Ureter (tissue), 1 donor: ENCODE measurements at places on chromosomes 11 and 22. TPM values are rescaled to one million over a fixed set of nuclear protein-coding genes. Genes with fewer than 3 reads are reported as not detected.

- no peak for DNase-seq
Measured at GRCh38 chr11:2237457-2238238, 32.7 kb downstream of the ASCL2 start.

Gene RIMBP3B
- not detected for total RNA-seq

Gene HINFP
- 28.8 TPM for total RNA-seq

Gene TRIM49D2
- not detected for total RNA-seq

DNA sequence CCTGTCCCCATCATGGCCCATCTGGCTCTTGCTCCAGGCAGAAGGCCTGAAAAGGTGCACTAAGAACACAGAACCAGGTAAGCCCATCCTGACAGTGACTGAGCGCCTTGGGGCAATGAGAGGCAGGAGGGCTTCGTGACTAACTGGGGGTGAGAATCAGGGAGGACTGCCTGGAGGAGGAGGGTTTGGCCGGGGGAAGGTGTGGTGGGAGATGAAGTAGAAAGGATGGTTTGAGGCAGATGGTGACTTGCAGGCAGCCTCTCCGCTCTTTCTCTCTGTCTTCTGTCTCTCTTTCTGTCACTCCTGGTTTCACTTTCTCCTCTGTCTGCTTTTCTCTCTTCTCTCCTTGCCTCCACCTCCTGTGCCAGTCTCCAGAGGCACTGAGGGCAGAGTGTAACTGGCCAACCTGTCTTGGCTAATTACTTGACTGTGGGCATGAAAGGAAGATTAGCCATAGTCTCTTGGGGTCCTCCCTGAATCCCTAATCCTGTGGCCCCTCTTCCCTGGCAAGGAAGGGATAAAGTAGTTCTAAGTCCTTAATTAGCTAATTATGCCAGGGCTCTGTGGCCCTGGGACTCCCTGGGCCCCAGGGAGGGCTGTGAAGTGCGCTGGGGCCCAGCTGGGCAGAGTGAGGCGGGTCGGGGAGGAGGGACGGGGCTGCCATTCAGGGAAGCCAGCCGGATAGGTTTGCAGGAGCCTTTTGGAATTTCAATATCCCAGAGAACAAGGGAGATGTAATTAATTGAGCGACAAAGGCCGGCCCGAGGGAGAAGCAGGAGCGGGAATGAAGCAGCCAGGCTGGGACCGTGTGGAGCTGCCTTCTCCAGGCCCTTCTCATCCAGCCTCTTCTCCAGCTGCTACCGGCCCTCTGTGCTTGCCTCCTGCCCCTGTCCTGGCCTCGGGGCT is 61.1 kb downstream of the CACNA1I start:
- DNase-seq, result no peak

GRCh38 chr11:8206251-8207079 is 37.6 kb upstream of the RIC3 start:
- no peak for DNase-seq

- DNase-seq, result no peak
Measured at GRCh38 chr22:17707526-17707925, 66.7 kb downstream of the BID start.

- DNase-seq, result no peak
Measured at GRCh38 chr11:34924714-34925113, 8.3 kb downstream of the PDHX start.

Gene EFEMP2
- total RNA-seq, result 60.0 TPM

Gene C11orf52
- 8.5 TPM for total RNA-seq

DNA sequence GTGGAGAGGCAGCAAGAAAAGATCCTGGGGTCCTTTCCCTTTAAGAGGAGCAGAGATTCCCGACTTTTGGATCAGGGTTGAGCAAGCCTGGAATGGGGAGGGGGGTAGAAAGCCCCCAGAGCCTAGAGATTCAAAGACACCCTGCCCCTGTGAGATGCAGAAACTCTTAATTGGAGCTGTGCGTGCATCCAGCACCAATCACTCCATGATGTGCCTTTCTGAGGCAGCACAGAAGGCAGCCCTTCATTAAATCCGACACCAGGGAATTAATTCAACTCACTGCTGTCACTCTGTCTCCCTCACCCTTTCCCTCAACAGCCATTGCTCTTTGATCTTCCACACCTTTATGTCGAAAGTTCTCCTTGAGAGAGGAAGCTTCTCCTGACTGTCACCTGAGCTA is 43.0 kb downstream of the DSCAML1 start:
- no peak for DNase-seq

- DNase-seq, result no peak
Measured at GRCh38 chr22:22408731-22409696, 99.5 kb downstream of the ZNF280B start.

Gene MS4A6E
- total RNA-seq, result not detected

DNA sequence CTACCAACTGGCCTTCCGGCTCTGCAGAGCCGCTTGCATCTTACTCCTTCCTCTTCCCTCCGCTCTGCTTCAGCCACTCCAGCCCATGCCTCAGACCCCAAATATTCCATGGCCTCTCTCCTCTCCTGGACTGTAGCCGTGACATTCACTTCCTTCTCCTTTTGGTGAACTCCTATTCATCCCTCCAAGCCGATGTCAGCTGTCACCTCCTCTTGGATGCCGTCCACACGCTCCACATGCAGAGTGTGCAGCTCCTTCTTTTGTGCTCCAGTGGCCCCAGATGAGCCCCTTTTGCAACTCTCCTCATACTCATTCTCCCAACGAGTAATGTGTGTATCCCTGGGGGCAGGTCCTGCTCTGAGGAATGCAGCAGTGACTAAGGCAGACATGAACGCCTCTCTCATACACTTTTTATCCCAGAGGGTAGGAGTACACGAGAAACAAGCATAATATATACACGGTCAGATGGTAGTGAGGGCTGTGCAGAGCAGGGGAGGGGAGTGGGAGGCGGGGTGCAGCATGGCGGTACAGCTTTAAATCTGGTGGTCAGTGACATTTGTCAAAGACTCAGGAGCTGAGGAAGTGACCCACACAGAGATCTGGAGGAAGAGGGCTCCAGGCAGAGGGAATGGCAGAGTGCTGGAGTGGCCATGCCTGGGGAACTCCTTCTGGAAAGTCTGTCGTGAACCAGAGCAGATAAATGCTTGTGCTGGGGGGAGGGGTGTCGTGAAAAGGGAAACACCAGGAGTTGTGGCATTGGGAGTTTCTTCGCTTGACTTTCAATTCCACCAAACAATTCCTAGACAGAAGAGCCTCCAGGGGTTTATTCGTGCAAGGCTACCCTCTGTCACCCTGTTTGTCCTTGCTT is 83.8 kb upstream of the ATXN10 start:
- no peak for DNase-seq

GRCh38 chr11:61602775-61603569 is 22.1 kb upstream of the SYT7 start:
- peak; percentile 64 for DNase-seq

DNA sequence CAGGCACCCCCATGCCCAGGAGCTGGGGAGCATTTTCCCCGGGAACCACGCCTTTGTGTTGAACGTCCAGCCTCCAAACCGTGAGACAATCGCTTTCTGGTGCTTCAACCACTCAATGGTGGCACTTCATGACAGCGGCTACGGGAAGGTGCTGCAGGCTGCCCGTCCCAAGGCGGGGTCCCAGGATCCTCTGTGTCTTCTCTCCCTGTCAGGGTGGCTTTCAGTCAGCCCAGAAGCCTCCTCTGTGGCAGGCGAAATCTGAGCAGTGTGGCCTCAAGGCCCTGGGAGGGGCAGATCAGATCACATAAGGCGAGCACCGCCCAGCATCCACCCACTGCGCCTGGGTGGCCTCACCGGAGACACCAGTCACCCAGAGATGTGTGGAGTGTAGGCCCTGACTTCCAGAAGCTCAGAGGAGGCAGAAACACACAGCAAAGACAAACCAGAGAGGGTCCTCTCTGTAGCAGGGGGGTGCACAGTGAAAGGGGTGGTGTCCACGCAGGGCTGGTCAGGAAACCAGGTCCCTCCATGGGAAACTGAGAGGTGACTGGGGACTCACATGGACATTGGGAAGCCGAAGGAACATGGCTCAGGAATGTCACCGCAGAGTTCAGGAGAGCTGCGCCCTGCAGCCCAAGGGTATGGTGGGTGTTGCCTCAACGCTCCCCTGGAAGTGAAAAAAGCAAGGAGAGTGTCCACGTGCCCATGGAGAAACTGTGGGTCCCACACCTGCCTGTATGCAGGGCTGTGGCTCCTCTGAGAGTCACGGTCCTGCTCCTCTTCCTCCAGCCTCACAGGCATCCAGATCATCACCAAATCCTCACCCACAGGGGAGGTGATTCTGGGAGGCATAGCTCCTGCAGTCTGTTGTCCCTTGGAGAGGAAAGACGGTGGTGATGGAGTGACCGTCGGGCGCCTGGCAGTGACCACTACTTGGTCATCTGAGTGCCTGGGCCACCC is 1420.7 kb downstream of the TBC1D22A start:
- DNase-seq, result no peak

Gene GLYATL2
- total RNA-seq, result not detected

DNA sequence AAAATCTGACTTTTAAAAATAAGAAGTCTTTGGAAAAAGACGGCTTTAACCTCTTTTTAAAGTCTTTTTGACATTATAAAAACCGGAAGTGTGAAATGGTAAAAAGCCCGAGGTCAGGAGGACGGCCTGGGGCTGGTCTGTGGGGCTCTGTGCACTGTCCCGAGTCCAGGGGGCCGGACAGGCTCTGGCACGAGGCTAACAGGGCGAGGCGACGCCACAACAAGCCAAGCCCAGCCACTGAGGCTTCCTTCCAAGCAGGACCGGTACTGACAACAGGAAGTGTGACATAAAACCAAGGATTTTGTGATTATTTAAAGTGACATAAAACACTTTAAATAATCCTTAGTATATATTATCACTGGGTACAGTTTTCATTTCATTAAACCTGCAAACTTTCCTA is 39.2 kb downstream of the BRD1 start:
- peak; percentile 75 for DNase-seq

GRCh38 chr22:17213976-17214375 is 5.3 kb downstream of the ADA2 start:
- DNase-seq, result peak; percentile 56

- DNase-seq, result peak; percentile 67
Measured at GRCh38 chr11:46294365-46295309, 17.2 kb downstream of the CREB3L1 start.

DNA sequence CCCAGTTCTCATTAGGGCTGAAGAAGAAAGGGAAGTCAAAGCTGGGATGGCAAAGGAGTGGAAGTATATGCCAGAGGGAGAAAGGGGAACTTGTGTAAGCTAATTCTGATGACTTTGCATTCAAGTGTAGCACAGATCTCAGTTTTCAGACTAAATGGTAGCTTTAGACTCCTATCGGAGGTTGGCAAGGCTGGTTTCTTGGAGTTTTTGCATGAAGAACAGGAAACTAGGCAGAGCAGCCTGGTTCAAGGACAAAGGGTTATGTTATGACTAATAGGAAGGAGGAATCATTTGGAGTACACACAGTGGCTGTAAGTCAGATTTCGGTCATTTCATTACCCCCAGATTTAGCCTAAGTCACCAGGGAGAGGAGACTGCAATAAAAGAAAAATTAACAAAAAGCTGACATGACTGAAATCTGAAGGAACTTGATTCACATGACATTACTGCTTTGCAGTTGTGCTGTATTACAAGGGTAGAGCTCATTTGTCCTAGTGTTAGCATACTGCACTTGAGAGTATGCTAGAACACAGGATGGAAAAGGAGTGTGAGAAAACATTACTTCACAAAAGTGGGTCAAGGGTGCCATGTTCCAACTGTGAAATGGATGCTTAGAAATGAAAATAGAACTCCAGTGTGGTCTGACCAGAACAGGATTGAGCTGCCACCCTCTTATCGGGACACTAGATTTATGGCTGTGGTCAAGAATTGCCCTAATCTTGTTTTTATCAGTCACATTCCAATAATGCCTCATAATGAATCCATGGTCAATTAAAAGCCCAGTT is 23.6 kb downstream of the ADM start:
- DNase-seq, result no peak

DNA sequence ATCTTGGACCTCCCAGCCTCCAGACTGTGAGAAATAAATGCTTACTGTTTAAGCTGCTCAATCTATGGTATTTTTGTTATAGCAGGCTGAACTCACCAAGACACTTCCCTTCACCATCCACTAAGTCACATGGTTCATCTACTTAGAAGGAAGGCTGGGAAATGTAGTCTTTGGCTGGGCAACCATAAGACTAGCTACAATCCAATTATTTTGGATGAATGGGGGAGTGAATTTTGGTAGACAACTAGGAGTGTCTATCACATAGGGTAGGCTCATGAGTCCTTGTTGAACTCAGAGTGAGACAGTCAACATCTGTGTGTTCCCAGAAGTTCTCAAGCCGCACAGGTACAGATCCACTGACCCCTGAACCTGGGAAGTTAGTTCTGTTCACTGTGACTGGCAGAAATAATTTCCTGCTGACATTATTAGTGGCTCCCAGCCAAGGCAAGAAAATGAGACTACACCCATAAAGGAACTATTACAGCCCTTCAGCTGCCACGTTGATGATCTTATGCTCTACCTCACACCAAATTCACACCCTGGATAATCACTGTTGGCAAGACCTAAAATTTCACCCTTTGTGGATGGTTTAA is 3.1 kb upstream of the SLC35C1 start:
- no peak for DNase-seq

DNA sequence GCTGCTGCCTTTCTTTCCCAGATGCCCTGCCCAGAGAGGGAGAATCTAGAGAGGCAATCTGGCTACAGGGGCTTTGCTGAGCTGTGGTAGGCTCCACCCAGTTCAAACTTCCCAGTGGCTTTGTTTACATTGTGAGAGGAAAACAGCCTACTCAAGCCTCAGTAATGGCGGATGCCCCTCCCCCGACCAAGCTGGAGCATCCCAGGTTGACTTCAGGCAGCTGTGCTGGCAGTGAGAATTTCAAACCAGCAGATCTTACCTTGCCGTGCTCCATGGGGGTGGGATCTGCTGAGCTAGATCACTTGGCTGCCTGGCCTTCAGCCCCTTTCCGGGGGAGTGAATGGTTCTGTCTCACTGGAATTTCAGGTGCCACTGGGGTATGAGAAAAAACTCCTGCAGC is 12.2 kb downstream of the BDNF start:
- no peak for DNase-seq

- no peak for DNase-seq
Measured at GRCh38 chr11:12137938-12138731, 27.7 kb downstream of the MICAL2 start.

Gene OR2AG2
- total RNA-seq, result 1.7 TPM

- DNase-seq, result no peak
Measured at GRCh38 chr11:87331273-87331672, 293.5 kb downstream of the TMEM135 start.

DNA sequence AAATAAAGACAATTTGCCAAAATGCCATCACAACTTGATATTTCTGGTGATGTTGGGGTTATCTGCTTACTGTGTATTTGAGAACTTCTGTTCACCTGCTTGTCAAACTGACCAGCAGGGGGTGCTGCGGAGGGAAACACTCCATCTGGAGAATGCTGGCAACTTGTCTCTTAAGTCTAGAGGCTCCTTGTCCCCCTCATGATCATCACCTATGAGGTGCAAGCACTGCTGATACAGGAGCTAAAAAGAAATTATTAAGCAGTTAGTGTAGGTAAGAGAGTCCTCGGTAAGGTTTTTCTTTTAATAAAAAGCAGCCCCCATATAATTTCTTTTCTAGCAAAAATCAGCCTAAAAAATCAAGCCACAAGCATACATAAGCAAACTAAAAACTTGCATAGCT is 32.7 kb upstream of the GLYATL1B start:
- DNase-seq, result peak; percentile 56

- no peak for DNase-seq
Measured at GRCh38 chr11:67113231-67113721, 5.8 kb upstream of the KDM2A start.

Gene LRRC32
- 83.7 TPM for total RNA-seq
